ENCODE measurements at places on chromosomes 4 and X.

- no peak for DNase-seq
Observed at GRCh38 chrX:148658115-148658730, 157.8 kb downstream of the AFF2 start.

DNA sequence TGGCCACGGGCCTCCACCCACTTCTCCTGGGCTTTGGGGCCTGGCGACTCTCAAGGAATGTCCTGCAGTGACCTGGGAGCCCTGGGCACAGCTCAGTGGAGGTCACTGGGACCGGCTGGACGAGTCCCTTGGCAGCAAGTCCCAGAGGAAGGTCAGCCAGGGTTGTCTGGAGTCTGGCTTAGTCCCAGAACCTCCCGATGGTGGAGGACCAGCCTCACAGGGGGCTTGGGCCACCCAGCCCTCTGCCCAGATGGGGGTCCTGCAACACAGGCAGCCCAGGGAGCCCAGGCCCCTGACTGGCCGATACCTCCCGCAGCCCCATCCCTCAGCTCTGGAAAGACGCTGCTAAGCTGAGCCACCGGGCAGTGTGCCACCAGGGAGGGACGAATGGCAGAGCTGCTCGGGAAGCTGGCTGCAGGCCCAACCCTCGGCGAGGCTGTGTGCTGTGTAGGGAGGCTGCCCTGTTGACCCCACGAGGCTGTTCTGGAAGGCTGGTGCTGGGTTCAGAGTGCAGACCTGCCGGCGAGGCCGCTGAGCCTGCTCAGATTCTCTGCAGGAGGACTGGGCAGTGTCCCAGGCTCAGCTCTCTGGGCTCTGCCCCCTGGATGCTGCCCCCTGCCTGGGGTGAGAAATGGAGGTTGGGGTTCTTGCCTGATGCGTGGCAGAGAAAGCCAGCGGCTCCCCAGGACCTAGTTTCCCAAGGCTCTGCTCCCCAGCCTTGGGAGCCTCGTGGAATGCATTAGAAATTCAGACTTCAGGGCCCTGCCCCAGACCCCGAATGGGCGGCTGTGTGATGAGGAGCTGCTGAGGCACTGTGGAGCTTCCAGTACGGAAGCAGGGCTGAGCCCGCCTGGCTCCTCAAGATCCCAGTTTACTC, 61.7 kb downstream of the ADRA2C start:
- no peak for DNase-seq

- no peak for DNase-seq
Observed at GRCh38 chr4:4866866-4867374, 7.5 kb downstream of the MSX1 start.

- no peak for DNase-seq
Observed at GRCh38 chr4:123127875-123128274, 205.5 kb upstream of the NUDT6 start.

- no peak for DNase-seq
Observed at GRCh38 chr4:13430834-13431568, 53.1 kb downstream of the RAB28 start.

DNA sequence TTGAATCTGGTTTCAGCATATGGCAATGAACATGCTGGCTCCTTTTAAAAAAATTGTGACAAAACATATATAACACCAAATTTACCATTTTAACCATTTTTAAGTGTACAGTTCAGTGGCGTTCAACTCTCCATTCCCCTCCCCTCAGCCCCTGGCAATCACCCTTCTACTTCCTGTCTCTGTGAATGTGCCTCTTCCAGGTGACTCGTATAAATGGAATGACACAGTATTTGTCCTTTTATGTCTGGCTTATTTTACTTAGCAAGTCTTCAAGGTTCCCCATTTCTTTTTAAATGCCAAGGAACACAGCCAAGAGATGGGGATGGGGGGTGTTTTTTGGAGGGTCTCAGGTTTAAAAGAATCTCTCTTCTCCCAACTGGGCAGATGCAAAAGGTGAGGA, 35.4 kb upstream of the BCLAF3 start:
- DNase-seq, result no peak

GRCh38 chr4:1400191-1400805, 5.9 kb downstream of the NKX1-1 start:
- no peak for DNase-seq

DNA sequence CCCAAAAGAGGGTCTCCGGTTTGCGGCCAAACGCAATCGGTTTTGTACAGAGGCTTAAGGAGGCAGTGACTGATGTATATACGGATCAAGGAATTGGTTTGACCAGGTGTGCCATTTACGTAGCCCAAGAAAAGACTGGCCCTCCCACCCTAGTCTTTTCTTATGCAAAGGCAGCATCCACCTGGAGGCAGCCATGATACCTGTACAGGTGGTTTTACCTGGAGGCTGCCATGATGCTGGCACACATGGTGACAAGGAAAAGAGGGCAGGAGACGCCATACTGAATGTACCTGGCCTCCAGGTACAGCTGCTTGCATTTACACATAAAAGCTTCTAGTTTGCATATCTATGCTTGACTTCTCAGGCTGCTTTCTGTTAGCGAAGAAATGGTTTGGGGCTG, 917.7 kb upstream of the INTU start:
- DNase-seq, result no peak

- no peak for DNase-seq
Observed at GRCh38 chr4:21726255-21726815, 222.2 kb downstream of the KCNIP4 start.

GRCh38 chr4:95758001-95758400, 81.9 kb upstream of the PDHA2 start:
- no peak for DNase-seq

DNA sequence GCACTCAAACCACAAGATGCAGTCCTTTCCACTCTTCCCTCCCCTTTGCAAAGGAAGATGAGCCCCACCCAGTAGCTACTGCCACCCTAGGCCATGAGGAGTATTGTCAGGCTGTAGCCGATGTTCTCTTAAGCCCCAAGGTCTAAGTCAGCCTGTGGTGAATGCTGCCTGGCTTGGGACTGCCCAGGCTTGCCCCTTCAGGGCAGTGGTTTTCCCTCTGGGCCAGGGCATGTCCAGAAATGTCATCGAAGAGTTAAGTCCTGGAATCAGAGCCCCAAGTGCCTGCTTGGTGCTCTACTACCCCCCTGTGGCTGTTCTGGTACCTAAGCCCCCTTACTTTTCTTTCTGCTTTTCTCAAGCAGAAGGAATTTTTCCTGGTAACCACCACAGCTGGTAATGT, 11.8 kb upstream of the PGK1 start:
- no peak for DNase-seq

DNA sequence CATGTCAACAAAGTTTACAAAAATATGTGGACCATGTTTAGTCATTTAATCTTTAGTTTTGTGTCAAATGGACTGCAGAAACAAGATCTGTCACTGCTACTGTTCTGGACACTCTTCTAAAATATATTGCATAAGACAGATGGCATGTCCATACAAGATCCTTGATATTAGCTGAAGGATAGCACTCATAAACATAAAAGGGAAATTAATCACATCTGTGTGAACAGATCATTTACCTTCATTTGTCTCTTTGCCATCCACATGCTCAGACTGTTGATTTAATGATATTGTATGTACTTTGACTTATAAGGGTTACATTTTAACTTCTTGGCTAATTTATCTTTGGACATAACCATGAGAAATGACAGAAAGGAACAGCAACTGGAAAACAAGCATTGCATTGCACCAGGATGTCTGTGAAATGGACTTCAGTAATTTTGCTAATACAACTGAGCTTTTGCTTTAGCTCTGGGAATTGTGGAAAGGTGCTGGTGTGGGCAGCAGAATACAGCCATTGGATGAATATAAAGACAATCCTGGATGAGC, at the start of gene UGT2B7:
UGT2B7 (plus strand) TSS at position 364 of the 546 bp plus-strand sequence; CDS start at position 411, 47 bp downstream.
- no peak for DNase-seq

GRCh38 chr4:147741190-147741788, 9.4 kb downstream of the ARHGAP10 start:
- DNase-seq, result no peak

- DNase-seq, result no peak
Observed at GRCh38 chrX:128250621-128251020, 198.4 kb upstream of the ACTRT1 start.

GRCh38 chrX:115322375-115322774, 32.9 kb downstream of the LUZP4 start:
- DNase-seq, result no peak

DNA sequence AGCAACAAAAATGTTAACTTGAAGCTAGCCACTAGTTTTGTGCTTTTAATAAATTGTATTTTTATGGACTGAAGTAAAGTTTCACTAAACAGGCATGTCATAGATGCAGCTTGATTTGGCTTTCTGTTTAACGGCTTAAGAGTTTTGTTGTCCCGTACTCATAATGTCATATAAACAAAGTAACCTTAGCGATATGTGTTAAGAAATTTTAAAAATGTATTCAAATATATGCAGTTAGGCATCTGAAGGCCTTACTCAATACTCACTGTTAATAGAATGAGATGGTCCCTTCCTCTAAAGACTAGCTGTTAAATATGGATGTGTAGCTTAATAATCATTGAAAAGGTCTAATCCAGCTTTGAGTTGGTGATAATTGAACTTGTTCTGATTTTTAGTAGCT, 1.0 kb upstream of the SCLT1 start:
- DNase-seq, result no peak

DNA sequence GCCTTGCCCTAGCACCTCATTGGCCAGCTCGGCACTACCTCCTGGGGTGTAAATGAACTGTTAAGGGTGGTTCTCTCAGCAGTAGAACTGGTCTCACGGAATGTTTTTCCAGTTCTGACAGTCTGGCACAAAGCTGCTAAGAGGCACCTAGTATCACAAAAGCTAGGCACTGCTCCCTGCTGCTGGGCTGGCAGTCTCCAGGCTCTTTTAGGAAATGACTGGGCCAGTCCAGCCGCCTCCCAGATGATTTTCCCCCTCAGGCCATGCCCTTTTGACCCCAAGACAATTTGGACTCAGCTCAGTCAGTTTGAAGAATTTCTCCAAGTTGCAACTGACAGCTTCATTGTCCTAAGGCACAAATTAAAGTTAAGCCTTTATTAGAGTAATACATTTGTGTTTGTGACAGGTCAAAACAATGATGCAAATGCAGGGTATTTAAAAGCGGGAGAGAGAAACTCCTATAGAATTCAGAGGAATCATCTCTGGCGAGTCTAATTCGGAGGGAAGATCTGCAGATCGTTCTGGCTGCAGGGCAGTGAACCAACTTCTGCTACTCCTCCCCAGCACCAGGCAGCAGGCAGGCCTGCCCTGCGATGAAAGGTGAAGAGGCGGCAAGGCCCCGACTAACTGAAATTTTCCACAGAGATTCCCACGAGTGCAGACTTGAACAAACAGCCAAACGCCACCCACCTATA, 7.9 kb downstream of the FRMD7 start:
- peak; percentile 15 for DNase-seq

DNA sequence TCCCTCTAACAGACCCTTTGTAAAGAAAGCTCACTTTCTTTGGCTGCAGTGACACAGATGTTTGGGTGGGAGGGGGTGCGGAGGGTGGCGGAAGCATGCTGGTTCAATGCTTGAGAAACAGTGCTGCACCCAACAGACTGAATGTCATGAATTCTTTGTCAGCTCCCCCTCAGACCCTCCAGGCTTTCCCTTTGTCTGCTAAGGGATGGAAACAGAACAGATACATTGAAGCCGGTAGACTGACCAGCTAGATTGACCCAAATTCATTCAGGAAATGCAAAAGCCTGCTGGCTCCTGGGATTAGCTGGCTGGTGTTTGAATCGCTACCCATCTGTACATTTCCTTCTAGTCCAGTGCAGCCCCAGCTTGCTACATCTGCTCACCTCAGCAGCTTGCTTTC, 90.8 kb upstream of the PAK3 start:
- no peak for DNase-seq

- DNase-seq, result no peak
Observed at GRCh38 chr4:73434311-73434710, 1.7 kb upstream of the AFP start.

GRCh38 chrX:46994096-46994495, 81.9 kb downstream of the JADE3 start:
- DNase-seq, result no peak

GRCh38 chr4:68451246-68452211, 4.3 kb downstream of the TMPRSS11E start:
- no peak for DNase-seq

DNA sequence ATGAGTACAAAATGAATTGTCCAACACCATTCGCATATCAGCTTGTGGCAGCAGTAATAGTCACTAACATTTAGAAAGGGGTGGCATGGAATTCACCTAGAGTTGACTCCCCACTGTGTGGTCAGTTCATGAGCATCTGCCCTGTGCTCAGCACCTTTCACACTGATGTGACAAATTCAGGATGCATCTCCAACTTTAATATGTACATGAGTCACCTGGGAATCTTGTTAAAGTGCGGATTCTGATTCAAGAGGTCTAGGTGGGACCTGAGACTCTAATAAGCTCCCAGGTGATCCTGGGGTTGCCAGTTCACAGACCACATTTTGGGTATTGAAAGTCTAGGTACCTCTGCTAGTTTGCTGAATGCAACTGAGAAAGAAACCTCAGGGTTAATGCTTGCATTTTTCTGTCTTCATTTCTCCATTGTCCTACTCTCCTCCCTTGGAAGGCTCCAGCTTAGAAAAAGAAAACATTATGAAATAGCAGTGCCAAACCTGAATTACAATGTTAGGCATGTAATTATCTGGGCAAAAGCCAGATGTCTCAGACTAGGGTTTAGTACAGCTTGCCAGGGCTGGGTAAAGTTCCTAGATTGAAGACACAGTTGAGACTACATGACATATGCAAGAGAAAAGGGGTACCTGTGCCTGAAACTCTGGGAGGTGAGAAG, 32.7 kb downstream of the TMSB4X start:
- DNase-seq, result peak; percentile 34

- no peak for DNase-seq
Observed at GRCh38 chr4:58825278-58825677, 1715.1 kb upstream of the IGFBP7 start.

- no peak for DNase-seq
Observed at GRCh38 chr4:137890812-137891211, 351.3 kb downstream of the SLC7A11 start.

- DNase-seq, result no peak
Observed at GRCh38 chr4:110849461-110849860, 226.6 kb upstream of the PITX2 start.

GRCh38 chrX:22135994-22136684, 104.0 kb downstream of the PHEX start:
- peak; percentile 64 for DNase-seq

DNA sequence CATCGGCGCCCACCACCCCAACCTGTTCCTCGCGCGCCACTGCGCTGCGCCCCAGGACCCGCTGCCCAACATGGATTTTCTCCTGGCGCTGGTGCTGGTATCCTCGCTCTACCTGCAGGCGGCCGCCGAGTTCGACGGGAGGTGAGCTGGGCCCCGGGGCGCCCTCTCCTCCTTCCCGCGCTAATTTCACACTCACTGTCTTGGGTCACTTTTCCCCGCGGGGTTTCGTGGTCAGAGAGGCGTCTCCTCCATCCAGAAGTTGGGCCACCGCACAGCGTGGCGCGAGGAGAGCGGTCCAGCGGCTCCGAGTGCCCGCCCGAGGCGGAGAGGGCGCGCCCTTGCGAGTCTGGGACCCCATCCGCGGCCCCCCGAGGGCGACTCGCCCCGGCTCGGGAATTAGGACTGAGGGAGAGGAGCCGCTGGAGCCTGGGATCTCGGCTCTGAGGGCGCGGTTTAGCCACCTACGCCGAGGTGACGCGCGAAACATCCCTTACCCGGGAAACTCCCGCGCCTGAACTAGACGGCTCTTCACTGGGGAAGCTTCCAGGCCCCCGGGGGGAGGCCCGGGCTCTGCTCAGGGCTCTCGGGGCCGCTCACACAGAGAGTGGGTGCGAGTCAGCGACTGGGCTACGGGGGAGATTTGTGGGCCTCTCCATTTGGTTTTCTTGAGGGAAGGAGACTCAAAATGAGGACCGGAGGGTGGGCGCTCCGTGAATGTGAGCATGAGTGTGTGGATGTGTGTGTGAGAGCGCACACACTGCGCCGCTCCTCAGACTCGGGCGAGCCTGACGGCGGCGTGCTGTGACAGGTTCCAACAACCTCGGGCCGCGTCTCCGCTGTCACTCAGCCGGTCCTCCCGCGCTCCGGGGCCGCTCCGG, 551 bp downstream of the NPNT start:
- peak; percentile 86 for DNase-seq

All from NCI-H1417 (cell line).